ENCODE measurements at places on chromosomes 1 and 21.

- DNase-seq = no peak
Observed at GRCh38 chr1:91582431-91582921, 81.8 kb downstream of the CDC7 start.

GRCh38 chr1:162319493-162320175, 57.0 kb downstream of the SPATA46 start:
- no peak for DNase-seq

DNA sequence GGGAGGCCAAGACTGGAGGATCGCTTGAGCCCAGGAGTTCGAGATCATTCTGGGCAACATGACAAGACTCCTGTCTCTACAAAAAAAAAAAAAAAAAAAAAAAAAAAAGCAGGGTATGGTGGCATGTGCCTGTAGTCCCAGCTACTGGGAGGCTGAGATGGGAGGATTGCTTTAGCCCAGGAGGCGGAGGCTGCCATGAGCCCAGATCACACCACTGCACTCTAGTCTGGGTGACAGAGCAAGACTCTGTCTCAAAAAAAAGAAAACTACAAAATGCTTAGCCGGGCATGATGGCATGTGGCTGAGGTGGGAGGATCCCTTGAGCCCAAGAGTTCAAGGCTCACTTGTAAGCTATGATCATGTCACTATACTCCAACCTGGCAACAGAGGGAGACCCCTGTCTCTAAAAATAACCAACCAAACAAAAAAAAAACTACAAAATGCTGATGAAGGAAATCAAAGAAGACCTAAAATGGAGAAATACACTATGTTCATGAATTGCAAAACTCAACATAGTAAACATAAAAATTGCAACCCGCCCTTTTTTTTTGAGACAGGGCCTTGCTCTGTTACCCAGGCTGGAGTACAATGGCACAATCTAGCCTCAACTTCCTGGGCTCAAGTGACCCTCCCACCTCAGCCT, 20.4 kb downstream of the SHISAL2A start:
- no peak for DNase-seq

DNA sequence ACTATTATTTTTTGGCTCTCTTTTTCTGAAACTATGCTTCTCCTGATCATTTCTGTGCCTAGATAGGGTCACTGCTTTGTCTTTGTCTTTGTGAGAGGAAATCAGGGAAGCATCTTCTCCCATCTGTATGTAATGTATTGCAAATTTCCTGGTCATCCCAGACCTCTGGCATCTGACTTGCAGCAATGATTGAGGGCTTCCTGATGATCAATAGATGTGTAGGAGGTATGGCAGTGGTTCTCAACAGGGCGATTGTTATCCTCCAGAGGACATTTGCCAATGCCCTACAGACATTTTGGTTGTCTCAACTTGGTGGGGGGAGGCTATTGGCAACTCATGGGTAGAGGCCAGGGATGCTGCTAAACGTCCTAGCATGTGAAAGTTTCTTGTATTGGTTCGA, 64.7 kb downstream of the RGL1 start:
- DNase-seq = no peak

- DNase-seq = no peak
Observed at GRCh38 chr1:223246476-223247112, 103.5 kb upstream of the TLR5 start.

DNA sequence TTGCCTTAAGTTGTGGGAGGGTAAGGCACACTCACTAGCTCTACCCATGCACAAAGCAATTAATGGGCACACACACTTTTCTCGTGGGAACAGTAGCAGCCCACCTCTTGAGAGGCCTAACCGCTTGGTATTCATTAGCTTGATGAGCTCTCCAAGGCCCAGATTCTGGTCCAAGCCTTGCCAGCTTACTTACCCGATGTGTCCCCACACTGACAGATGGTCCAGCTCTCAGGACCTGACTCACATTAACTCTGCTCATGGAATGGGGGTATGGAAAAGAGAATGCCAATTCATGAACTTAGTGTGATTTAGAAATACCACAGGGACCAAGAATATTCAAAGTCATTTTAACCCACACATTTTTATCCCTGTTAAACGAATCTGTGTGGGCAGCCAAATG, 106.8 kb upstream of the CACHD1 start:
- no peak for DNase-seq

GRCh38 chr1:192448026-192448578, 127.5 kb upstream of the RGS1 start:
- DNase-seq = no peak

GRCh38 chr1:19049798-19050197, 93.3 kb upstream of the IFFO2 start:
- no peak for DNase-seq

GRCh38 chr1:207002724-207003146, 29.8 kb downstream of the C1orf116 start:
- no peak for DNase-seq

- DNase-seq = no peak
Observed at GRCh38 chr1:183000167-183000962, 22.9 kb upstream of the LAMC1 start.
